ENCODE measurements at places on chromosomes 6 and 20.
A peak's percentile ranks its signal among the peaks of the same experiment; 100 is the strongest.

DNA sequence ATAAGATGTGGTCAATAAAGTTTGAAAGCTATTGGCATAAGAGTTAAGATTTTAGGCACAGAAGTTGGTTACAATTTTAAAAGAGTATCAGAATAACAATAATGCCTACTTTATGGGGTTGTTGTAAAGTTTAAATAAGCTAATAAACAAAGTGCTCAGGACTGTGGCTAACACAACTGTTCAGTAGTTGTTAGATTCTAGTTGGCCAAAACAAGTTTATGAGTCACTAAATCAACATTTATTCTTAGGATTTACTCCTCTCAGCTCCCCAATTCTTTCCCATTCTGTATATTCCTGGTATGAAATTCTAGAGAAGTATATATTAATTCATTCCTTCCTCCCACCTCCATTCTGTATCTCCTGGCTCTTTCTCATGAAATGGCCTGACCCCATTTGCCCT lies 14.5 kb downstream of the RMND1 start:
- no peak for DNase-seq

DNA sequence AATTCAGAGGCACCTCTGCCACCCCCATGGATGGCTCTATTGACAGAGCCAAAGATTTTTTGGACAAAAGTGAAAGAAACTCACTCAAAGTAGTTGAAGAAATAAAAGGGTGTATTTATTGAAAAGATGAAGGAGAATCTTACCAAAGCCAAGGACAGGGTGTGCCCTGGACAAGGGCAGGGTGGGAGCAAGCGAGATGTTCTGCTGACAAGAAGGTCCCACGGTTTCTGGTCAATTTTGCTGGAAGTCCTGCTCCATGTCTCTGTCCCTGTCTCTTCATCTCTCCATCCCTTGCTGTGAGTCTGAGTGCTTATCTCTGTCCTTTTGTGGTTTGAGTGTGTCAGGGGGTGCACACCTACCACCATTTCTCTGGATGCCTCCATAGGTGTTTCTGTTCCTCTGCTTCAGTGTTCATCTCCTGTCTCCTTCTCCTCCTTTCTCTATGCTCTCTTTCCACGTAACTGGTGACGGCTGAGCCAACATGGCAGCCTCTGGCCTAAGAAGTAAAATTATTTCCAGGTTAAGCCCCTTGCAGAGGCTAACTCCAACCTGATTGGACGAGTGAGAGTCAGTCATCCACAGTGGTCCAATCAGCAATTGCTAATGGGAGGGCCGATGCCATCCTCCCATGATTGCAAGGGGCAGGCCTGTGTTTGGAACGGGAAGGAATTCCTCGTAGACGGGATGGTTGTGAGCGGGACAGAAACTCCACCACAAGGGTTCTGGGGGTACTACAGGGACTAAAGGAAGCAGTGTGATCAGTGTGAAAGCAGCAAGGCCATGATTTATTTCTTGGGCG lies 502.1 kb upstream of the CDH4 start:
- no peak for DNase-seq

DNA sequence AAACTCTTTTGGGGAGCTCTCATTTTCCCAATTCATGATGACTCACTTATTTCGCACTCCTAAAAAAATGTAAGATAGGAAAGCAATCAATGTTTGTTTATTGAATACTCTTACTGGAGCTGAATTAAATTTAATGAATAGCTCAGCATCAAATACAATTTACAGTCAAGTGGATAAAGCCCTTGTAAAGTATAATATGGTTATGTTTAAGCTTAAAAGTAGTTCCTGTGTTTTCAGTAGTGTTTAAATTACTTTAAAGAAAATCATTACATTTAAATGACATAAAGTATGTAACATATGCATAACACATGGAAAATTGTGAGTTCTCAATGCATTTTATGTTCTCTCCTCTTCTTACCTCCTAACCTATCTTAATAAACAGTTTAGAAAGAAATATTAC lies at the start of gene OR2B3:
TSS of gene OR2B3 (minus strand) at position 101 of the 400 bp plus-strand sequence. CDS start at position 36, 65 bp downstream.
- DNase-seq = no peak

DNA sequence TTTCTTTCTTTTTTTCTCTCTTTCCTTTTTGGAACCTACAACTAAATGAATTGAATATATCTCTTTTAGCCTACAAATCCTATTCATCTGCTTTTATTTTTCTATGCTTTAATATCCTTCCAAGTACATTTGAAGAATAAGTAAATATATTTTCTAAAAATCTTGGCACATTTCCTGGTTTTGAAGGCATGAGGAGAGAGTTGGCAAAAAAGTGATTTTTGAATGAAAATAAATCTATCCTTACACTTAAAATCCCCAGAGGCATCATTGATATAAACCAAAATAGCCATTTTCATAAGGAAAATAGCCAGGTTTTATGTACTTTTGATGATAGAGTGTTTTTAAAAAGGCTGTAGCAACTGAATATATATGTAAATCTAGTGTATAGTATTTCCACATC lies 69.0 kb downstream of the SAMD5 start:
- DNase-seq = no peak

DNA sequence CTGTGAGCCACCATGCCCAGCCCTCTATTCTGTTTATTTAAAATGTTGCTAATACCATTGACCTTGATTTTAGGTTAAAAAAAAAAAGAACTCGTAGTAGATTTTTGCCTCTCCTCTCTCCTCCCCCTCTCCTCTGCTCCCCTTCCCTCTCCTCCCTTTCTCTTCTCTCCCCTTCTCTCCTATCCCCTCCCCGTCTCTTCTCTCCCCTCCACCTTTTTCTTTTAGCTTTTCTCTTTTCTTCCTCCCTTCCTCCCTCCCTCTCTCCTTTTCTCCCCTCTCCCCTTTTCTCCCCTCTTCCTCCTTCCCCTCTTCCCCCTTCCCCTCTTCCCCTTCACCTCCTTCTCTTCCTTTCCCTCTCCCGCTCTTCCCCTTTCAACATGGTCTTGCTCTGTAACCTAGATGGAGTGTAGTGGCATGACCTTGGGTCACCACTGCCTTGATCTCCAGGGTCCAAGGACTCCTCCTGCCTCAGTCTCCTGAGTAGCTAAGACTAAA lies 223.8 kb downstream of the ZFAND3 start:
- no peak for DNase-seq

- DNase-seq = no peak
These were observed 175.5 kb downstream of the EYA2 start for GRCh38 chr20:47070176-47070575.

GRCh38 chr6:67224989-67225388 lies 1410.1 kb upstream of the ADGRB3 start:
- DNase-seq = no peak

DNA sequence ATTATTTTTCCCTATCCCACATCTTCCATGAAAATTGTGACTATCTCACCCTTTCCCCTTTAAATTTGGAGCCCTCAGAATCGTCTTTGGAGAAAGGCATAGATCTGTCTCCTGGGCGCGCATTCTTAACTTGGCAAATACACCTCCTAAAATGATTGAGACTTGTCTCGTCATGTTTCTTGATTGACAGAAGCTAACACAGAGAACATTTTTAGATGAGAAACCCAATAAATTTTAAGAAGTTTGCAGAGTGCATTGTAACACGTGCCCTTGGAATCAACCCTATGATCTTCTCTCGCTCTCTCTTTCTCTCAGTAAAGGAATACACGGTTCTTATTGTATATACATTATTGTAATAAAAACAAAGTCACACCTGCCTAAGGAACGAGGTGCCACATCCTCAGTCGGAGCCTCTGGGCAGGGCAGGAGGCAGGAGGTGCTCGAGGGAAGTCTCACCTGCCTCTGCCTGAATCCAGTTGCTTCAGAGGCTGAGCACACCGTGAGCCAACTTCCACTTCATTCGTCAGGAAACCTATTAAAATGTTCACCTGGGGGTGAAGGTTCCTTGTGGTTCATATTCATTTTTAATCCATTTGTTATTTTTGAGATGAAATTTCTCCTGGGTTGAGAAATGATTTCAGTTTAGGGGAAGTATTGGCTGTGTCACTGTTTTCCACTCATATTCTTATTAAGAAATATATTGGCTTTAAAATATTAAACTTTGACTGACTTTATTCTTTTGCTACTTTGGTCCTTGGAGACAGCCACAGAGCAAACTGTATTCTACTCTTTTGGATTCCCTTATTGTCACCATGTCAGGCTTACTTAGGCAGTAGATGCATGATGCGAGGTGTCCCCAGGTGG lies 90.5 kb upstream of the THBS2 start:
- no peak for DNase-seq

GRCh38 chr6:34239893-34240292 lies 3.2 kb downstream of the HMGA1 start:
- DNase-seq = no peak

GRCh38 chr6:24574809-24575208 lies 71.2 kb downstream of the KIAA0319 start:
- DNase-seq = no peak

- no peak for DNase-seq
These were observed 6.0 kb downstream of the ENPP3 start for GRCh38 chr6:131642987-131643611.

DNA sequence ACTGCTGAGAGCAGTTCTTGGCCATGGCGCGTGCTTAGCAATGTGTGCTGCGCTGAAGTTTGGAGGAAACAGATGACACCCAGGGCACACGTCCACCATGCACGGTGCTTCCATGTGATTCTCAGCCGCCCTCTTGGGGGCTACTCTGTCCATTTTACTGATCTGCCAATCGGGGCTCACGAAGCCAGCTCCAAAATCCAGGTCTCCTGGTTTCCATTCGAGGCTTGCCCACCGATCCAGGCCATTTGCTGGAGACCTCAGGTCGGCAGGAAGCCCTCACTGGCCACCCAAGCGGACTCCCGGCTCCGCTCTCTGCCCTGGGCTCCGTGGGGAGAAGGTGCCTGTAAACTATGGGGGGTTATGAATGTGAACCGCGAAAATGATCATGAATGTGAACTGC lies 11.7 kb upstream of the FRMD1 start:
- DNase-seq = no peak

DNA sequence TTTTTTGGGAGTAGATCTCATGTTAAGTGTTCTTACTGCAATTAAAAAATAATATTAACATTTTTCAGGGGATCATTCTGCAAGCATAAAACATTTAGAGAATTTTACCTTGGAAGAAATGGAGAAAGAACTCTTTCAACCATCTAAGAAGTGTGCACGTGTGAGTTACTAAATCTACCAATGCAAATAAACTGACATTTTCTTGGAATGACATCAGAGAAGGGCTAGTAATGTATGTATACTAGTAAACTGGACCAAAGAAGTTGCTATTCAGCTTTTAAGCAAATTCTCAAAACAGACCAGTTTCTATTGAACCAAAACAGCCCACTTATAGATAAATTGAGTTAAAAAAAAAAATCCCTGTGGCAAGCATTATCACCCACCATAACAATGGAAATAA lies 191.2 kb downstream of the BTBD3 start:
- DNase-seq = no peak

GRCh38 chr6:12012038-12012557 lies at the start of gene HIVEP1:
Gene HIVEP1, plus strand, starts transcription at chr6:12012312. Its CDS starts 3,317 bp downstream, at chr6:12015629.
- DNase-seq = no peak

GRCh38 chr6:44086931-44087574 lies 40.2 kb downstream of the MRPL14 start:
- DNase-seq = no peak

DNA sequence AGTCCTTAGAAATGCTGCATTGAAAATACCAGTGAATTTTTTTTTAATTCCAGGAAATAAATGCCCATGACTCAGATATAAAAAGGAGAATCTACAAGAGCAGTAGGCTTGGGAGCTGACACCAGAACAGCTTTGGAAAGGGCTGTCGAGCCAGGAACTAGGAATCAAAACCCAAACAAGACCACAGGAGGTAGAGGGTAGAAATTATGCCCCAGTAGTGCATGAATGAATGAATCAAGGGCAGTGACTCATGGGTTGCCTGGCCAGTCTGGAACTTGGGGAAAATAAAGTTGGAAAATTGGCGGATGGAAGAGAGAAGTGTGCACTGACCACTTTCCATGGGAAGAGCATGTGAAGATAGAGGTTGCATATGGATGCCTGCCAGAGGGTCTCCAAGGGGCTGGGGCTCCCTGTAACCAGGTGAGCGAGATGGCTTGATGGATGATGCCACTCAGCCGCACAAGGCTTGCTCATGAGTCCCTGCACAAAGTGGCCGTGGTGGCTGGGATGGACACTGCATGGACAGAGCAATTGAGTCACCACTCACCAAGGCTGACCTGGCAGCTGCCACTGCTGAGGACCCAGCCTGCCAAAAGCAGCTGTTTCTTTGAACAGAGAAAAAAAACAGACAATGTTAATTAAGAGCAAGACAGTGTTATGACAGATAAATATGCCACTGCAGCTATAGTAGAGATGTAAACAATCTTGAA lies 15.2 kb upstream of the MCCD1 start:
- no peak for DNase-seq

- DNase-seq = no peak
These were observed 82.9 kb upstream of the ATXN1 start for GRCh38 chr6:16844183-16844582.

GRCh38 chr20:30286157-30286556 lies 971.3 kb upstream of the DEFB115 start:
- DNase-seq = no peak

GRCh38 chr20:2331106-2331505 lies 35.3 kb downstream of the TGM3 start:
- DNase-seq = no peak

DNA sequence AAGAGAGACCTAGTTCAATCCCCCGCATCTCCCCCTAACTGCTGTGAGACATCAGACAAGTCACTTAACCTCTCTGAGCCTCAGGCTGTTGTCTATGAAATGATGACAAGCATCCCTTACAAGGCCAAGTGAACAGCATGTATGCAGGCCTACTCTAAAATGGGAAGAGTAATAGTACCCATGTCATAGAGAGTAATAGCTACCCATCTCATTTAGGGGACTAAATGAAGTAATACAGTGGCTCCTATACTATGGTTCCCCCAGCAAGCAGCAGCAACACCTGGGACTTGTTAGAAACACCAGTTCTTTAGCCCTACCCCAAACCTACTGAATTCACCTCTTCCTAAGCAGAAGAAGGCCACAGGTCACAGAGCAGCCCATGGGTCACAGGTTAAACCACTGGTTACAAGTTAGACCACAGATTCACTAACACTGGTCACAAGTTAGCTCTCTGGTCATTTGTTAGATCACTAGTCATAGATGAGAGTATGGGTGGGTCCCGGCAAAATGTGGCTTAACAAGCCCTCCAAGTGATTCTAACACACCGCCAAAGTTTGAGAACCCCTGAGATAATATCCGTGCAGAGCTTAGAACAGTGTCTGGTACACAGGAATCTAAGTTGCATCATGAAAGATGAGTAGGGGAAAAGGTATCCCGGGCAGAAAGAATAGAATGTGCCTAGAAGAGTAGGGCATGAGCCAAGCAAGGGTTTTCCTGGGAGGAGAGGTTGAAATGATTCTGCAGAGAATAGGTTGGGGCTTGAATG lies 1.4 kb downstream of the DEFB124 start:
- DNase-seq = no peak

- DNase-seq = peak; percentile 52
These were observed at the start of gene TRIM38 for GRCh38 chr6:25962149-25963127. Gene TRIM38, plus strand, starts transcription at chr6:25962802. Its CDS starts 3,721 bp downstream, at chr6:25966523.

Measured in stimulated activated CD8-positive, alpha-beta memory T cell treated with anti-CD3 and anti-CD28 coated beads, Interleukin-15, amount 100 ng/mL, for 1 hour (primary cell).